Activated naive CD4-positive, alpha-beta T cell (primary cell): ENCODE measurements at places on chromosomes 11 and 22.

DNA sequence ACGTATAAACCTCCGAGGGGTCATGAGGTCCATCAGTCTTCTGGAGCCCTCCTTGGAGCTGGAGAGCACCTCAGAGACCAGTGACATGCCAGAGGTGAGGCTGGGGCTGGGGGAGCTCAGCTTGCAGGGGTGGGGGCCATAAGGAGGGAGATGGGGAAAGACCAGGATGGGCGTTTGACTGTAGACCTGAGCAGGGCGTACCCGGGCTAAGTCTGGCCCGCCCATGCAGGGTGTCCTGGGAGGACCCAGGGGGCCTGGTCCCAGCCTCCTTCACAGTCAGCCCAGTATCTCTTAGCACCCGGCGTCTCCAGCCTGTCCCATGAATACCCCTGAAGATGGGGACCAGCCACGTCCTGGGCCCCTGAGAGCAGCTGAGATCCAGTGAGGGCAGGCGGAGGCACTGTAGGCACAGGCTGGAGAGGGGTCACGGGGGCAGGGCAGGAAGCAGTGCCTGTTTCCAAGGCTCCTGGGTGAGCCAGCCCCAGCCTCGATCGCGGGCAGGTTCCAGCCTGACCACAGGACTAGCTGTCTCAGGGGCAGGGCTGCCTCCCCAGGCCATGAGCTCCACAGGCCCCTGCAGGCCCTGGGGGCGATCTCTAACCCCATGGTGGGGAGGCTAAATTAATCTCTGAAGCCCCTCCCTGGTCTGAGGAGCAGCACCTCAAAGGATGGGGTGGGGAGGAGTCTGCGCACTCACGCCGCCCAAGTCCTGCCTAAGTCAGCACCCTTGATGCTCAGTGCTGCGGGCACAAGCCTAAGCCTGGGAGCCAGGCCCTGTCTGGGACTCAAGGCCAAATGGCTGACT lies 7.1 kb downstream of the SSH3 start:
- DNase-seq: no peak

- no peak for DNase-seq
Observed at GRCh38 chr22:42964994-42965699, 49.8 kb downstream of the PACSIN2 start.

GRCh38 chr11:17894929-17895658 lies 117.8 kb downstream of the SERGEF start:
- DNase-seq: no peak

- DNase-seq: no peak
Observed at GRCh38 chr22:28358312-28358711, 321.3 kb downstream of the TTC28 start.

DNA sequence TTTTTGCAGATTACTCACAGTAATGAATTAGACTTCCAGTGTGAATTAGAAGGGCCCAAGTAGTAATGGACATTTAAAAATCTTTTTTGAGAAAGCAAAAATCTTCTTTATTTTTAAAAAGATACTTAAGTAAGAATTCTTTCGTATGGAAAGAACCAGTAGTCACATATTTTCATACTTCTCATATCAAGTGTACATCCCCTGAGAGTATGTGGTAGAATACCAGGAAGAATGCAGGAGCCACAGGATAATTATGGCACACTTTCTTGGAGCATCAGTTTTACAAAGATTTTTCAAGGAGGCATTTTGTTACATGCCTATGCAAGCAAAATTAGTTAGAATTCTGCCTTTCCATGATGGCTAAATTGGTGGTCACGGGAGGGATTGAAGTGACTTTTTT lies 28.1 kb downstream of the POLD3 start:
- DNase-seq: no peak

DNA sequence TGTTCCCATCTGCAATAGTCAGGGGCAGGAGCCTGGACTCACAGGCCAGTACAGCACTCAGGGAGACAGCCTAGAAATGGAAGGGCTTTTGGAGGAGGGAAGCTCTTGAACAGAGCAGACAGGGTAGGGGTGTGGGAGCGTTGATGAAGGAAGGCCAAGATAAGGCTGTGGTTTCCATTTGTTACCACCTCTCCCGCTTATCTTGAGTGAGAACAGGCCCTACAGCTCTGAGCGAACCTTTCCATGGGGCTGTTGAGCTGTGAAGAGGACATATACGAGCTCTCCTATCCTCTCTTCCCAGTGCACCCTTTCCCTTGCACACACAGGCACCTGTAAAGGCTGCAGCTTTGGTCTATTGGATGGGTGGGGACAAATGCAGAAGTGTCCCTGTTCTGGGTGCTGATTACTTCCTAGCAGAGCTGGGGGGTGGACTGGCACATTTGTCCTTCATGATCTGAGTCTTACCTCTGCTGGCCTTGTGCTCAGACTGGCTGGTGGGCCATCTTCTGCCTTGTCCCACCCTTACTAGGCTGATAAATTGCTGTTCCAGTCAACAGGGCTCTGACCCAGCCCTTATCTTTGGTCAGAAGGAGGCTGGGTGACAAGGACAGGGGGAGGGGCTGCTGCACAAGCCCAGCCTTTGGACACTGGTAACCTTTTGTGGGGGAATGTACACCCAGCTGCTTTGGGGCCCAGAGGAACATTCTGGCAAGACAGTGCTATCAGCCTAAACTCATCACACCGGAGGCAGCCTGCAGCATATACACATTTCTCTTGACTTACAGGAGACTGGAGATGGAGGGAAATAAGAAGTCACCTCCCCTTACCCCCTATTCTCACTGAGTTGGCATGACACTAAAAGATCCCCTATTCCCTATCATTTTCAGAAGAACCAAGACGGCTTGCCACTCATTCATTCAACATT lies 80.1 kb upstream of the NNMT start:
- DNase-seq: no peak

- DNase-seq: no peak
Observed at GRCh38 chr22:30572840-30573593, 1.4 kb downstream of the GAL3ST1 start.

DNA sequence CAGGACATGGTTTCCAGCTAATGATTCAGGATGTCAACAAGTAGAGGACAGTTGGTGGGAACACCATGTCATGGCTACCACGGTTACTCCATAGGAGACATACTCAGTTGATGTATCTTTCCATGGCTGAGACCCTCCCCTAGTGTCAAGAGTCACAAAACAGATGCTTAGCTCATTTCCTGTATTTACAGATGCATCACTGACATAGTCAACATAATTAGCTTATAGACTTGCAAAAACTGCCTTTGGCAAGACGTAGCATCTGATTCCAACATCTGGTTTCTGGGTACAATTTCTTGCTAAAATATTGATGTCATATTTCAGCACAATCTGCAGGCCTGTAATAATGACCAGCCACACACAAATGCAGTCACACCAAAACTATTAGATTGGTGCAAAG lies 550.3 kb downstream of the FAM181B start:
- DNase-seq: no peak

DNA sequence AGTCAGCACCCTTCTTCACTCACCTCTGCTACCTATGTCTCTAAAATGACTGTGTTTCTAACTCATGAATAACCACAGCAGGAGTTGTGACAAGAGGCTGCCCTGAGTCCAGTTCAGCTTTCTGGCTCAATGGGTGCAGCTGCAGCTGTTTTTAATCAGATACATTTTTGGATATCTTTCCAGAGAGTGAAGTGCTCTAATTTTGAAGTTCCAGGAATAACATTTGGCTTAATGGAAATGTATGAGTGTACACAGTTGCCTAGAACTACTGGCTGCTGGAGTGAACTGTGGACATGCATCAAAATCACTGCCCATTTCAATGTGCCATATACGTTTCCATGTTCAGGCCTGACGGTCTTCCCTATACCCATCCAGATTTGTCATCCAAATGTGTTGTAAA lies 769.5 kb upstream of the ANO3 start:
- no peak for DNase-seq

- no peak for DNase-seq
Observed at GRCh38 chr11:119728211-119728626, 781 bp downstream of the NECTIN1 start.

DNA sequence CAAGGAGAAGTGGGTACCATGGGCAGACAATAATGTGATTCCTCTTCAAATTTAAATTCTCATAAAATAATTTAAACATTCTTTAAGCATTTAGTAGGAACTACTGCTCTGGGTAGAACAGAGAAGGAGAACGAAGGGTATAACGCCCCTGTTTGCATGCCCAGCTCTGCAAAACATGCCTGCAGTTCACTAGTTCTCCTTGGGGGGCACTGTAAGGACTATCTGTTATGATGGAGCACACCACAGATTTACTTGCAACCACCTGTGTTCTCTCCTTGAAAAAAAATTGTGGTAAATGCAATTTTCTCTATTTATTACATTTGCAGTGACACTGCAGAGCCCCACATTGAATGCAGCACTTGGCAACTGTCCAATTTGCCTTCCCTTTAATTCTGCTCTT lies 100.3 kb downstream of the GUCY1A2 start:
- DNase-seq: no peak
